ENCODE measurements at places on chromosomes 5 and 9. TPM values are rescaled to one million over a fixed set of nuclear protein-coding genes. Genes with fewer than 3 reads are reported as not detected.

DRD1 gene
- 0.21 TPM for total RNA-seq

- DNase-seq, result no peak
These were observed 118.7 kb downstream of the CCDC192 start for GRCh38 chr5:127821896-127822295.

DNA sequence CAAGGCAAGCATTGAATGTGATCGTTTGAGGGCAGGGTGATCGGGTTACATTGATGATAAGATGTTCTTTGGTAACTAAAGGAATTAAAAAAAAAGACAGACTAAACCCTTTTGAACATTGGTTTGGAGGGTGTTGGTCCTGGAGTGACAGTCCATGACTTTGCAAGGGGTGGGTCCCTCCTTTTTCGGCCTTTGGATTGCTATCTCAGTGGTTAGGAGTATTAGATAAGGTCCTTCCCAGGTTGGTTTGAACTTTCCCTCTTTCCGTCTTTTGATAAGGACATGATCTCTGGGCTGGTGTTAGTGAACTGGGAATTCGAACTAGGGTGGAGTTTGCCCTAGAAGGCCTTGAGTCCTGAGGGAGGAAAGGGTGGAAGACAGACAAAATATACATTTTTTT lies 5.4 kb upstream of the ABO start:
- DNase-seq, result no peak

DNA sequence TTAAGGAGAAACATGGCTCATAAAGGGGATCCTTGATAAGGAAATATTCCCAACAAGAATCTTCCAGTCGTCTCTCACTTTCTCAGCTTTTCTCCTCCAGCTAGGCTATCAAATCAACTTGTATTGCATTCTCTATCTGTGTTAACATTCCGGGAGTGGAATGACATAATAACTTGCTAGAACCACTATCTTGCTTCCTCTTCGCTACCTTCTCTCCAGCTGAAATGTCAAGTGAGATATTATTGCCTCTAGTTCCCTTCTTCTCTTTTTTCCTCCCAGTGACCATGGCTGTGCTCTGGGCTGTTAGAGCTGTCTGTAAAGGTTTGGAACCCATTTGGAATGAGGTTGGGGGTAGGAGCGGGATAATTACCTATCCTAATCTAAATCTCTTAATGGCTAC lies 1329.5 kb upstream of the WWC1 start:
- DNase-seq, result no peak

- DNase-seq, result peak; percentile 62
These were observed 233.3 kb upstream of the ADAMTS16 start for GRCh38 chr5:4906786-4907185.

RLN2 gene
- not detected for total RNA-seq
